ENCODE measurements at places on chromosomes 3 and 15.

GRCh38 chr3:12759097-12759679 is at the start of gene TMEM40:
Gene TMEM40, minus strand, starts transcription at chr3:12759259. Its CDS starts 9,427 bp downstream, at chr3:12749832.
- no peak for DNase-seq

DNA sequence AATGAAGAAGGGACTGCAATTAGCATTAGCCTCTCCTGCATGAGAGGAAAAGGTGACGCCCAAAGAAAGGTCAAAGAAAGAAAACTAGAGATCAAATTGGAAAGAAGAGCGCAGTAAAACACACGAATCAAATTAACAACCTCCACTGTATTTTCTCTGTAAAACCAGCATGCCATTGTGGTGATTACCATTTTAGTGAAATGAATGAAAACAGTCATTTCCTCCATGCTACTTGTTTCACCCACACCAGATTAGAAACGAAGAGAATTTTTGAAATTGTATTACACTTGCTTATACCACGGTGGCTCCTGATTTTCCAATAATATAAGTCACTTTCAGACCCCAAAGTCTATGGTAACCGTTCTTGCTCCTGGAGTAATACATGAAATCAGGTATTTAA is 71.6 kb downstream of the SUMF1 start:
- DNase-seq, result no peak

GRCh38 chr15:32743411-32744140 is 25.8 kb downstream of the GREM1 start:
- no peak for DNase-seq

GRCh38 chr3:133991637-133992036 is 38.1 kb downstream of the SLCO2A1 start:
- peak; percentile 68 for DNase-seq

GRCh38 chr3:77446084-77446483 is 406.2 kb downstream of the ROBO2 start:
- no peak for DNase-seq

DNA sequence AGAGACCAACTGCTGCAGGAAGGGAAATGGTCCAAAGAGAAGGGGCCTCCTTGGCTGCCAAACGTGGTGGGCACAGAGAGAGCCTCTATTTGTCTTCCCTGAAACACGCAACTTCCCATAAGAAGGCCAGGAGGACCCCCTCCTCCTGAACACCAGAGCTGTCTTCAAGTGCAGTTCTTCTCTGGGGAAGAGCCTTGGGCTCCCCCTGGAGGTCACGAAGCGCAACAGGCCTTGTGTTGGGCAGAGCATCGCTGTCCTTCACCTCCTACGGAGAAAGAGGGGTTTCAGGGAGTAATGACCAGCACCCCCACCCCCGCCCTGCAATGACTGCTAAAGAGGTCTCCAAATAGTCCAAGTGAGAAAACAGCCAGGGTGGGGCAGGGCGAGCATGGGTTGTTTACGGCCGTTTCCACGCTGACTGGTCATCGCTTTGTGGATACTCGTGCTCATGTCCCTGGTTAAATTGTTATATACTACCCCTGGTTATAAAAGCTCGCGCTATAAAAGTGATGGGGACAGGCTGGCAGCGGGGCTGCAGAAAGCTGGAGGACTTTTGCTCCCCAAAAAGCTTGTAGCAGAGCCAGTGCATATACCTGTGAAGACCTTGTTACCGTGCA is 397.5 kb upstream of the ATP10A start:
- DNase-seq, result no peak

DNA sequence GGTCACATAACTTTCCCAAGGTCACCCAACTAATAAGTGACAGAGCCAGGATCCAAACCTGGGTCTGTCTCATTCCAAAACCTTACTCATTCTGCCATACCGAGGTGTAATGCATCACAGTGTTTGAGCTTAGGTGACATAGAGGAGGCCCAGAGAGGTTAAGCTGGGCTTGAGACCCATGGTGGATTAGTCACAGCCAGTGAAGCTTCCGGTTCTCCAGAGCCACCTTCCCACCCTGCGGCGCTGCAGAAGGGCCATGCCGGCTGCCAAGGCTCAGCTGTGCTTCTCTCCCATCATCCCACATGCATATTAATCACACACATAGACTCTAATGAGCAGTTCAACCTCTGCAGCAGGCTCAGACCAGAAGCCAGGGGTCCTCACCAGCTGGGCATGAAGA is 42.2 kb downstream of the SPSB4 start:
- no peak for DNase-seq

DNA sequence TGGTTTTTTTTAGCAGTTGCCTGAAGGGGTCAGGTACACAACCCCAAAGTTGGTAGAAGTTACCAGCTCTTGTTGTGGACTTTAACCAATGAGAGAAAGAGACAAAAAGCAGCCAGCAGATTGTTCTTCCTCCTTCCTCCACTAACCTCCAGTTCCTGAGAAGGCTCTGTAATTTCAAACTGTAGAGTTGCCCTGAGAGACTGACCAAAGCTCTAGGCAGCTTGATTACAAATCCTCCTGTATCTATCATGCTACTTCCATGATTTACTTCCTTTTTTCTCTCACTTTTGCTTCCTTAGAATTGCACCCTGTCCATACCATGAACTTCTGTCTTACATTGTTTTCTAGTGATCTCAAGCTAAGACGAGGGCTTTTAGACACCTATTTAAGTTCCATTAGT is 29.2 kb downstream of the NSUN3 start:
- peak; percentile 18 for DNase-seq

- no peak for DNase-seq
Observed at GRCh38 chr3:69137005-69137404, 14.6 kb upstream of the LMOD3 start.

- DNase-seq, result no peak
Observed at GRCh38 chr3:36784138-36784635, 19.8 kb upstream of the DCLK3 start.

GRCh38 chr15:100986158-100986896 is 67.2 kb downstream of the LRRK1 start:
- no peak for DNase-seq

- DNase-seq, result peak; percentile 21
Observed at GRCh38 chr3:46130631-46131310, 77.3 kb downstream of the CCR1 start.

GRCh38 chr3:187705164-187705563 is 2.8 kb upstream of the RTP2 start:
- DNase-seq, result no peak

GRCh38 chr3:16633948-16634347 is 28.7 kb upstream of the DAZL start:
- DNase-seq, result no peak

DNA sequence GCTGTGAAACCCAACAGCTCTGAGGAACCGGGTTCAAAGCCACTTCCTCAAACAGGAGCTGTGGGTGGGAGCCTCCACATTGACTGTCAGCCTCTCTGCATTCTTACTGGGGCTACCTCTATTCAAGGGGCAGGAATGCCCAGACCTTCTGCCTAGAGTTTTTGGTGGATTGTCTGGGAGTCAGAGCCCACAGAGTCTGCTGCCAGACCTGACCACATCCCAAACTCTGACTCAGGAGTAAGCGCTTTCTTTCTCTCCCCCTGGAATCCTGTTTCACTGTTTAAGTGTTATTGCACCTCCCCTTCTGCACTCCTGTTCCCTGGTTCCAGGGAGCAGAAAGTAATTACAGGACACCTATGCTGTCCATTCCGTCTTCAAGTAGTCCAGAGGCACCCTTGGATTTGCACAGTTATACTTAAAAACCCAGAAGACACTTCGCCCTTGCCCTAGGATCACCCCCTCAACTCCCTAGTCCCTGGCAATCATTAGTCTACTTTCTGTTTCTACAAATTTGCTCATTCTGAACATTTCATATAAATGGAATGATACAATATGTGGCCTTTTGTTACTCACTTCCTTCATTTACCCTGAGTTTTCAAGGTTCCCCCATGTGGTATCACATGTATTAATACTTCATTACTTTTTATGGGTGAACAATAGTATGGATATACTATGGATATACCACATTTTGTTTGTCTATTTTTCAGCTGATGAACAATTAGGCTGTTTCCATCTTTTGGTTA is 37.9 kb upstream of the TJP1 start:
- no peak for DNase-seq

DNA sequence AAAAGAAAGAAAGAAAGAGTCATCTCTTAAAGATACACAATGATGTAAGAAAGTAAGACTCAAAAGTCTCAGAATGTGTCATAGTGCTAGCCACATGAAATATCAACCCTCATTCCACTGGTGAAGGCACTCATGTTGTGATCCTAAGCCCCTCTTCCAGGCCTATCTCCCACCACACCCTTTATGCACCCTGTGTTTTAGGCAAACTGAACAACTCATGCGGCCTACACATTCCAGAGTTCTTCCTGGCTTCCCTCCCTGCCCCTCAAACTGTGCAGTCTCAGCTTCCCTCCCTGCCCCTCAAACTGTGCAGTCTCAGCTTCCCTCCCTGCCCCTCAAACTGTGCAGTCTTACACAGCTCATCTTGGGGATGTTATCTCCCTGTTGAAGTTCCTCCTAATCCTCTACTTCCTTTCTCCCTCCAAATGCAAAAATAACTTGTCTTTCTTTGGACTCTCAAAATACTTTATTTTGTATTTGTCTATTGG is 69.0 kb upstream of the FNDC3B start:
- no peak for DNase-seq

DNA sequence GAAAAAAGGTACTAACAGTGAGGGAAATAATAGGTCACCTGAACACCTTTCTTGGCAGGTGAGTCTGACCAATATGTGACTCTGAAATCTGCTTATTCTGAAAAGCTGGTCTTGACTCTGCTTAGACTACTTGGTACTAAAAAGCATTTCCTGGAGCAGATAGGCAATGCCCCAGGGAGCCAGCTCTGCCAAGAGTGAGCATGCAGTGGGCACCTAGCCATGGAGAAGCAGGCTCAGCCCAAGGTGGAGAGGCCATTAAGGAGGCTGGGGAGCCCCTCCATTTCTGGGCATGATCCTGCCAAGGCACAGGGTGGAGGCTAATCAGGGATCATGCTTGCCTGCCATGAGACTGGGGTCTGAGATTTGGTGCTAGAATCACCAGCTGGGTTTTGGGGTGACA is 1.6 kb upstream of the LTF start:
- DNase-seq, result no peak

DNA sequence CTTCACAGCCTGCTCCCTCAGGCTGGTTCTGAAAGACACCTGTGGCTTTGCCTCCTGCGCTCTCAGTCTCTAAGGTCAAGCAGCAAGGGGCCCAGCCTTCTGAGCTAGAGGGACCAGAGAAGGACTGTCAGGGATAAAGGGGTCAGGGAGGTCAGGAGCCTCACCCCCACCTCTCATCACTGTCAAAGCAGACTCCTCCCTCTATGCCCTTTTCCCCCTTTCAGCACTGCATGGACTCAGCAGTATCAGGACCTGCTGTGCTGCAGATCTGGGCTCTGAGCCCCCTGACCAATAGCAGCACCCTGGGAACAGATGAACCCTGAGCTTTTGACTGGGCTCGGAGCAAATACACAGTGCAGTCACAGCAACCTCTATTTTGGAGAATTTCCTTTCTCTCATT is 3.2 kb upstream of the BMF start:
- DNase-seq, result no peak

- DNase-seq, result no peak
Observed at GRCh38 chr3:31196261-31196660, 301.8 kb upstream of the GADL1 start.

DNA sequence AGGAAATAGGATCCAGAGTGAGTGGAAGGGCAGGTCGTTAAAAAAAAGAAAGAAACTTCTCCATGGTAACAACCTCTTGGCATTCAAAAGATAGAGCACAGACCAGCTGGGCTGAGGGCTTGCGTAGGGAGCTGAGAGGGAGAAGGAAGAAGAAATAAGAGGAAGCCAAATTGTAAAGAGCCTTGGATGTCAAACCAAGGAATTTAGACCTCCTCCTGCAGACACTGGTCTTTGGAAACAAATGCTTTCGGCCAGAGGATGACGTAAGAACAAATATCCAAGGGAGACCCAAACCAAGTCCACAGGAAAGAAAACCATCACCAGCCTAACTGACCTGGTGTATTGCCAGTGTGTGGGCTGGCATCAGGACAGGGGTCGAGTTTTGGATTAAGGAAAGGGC is 155.2 kb downstream of the UACA start:
- DNase-seq, result peak; percentile 39

DNA sequence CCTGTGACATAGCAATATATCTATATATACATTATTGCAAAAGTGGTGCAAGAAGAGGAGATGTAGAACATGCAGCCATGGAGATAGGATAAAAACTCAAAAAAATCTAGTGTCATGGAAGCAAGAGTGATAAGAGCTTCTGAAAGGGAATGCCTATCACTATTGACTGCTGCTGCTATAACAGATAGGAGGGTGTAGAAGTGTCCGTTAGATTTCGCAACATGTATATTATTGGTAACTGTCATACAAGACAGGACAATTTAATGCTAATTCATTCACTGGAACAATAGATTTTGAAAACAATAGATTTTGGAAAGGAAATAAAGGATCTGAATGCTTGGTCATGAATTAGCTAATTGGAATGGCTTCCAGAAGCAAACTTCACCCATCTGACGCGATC is 224.5 kb downstream of the ZNF385D start:
- no peak for DNase-seq

DNA sequence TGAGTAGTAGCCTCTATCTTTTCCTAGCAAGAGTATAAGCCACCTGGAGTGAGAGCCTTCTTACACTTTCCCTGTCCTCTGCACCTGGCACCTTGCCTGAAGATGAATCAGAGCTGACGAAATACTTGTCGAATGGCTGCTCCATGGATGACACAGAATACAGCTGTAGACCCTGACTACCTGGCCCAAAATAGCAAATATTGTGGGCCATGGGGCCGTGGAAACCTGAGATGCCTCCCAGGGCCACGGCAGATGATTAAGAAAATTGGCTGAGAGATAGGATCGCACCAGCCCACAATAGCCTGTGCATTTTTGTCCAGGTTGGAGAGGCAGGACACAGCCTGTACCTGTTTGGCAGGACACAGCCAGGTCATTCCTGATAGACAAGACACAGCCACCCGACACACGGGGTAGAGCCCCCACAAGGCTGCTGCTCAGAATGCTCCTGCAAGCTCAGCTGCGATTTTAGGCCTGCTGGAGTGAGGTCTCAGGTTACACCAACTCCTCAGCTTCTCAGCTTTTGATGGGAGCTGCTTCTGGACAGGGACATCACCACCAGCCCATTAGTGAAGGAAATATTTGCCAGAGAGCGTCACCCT is 22.9 kb upstream of the TPM1 start:
- no peak for DNase-seq
